ENCODE measurements at places on chromosomes 7 and 10.

- no peak for DNase-seq
Observed at GRCh38 chr10:101157756-101158458, 26.8 kb downstream of the TLX1 start.

GRCh38 chr7:22629056-22629455 is 97.9 kb upstream of the IL6 start:
- DNase-seq, result no peak

DNA sequence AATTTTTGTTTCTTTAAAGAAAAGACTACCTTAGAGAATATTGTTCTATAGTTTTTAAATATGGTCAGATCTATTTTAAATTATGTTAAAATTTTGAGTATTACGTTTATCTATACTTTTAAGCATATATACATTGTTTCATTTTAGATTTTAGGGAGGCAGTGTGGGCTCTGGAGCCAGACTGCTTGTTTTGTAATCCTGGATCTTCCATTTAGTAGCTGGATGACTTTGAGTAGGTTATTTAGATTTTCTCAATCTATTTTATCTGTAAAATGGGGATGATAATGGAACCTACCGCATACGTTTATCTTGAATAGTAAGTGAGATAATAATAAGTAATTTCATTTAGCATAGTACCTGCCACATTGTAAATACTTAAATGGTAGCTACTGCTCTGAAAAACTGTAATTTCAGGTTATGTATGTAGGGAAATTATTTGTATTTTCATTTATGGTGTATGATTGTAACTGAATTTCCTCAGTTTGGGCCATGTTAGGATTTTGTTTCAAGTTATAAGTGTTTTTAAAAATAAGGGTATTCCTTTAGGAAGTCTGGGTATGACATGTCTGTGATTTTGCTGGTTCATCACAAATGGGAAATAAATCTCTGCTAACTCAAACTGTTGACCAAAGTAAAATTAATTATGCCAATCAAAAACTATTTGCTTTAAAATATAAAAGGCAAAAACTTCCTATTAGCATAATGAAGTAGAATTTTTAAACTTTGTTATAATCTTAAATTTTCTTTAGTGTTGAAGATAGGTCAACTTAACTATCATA is 6.5 kb downstream of the PTEN start:
- no peak for DNase-seq

DNA sequence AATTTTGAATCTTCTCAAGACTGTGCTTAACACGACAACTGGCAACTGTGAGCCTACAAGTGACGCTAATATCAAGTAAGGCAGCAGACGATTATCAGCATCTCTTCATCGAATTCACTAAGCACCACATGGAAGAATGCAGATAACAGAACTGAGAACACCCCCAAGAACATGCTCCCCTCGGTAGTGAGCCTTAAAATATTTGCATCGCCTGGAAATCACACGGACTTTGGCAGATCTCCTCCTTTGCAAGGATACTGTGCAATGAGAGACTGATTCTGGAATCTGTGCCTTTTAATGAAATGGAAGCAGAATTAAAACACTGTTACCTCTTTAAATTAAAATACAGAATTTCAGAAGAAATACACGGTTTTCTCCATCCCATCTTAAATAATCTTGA is 38.2 kb upstream of the NEBL start:
- DNase-seq, result no peak

DNA sequence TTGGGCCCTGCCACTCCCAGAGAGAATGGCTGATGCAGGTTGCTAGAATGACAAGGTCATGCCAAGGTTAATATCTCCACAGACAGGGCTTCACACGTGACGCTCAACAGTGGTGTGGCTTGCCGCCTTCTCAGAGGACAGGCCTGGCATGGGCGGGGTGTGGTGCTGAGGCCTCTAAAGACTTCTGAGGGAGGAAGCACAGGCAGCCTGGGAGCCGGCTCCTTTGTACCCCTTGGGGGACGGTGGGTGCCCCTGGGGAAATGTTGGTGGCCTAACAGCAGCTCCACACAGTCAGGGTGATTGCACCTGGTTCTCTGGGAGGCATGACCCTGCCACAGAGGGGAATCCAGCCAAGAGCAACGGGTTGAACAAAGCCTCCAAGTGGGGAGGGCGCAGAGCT is 115.1 kb downstream of the PKD1L1 start:
- no peak for DNase-seq

DNA sequence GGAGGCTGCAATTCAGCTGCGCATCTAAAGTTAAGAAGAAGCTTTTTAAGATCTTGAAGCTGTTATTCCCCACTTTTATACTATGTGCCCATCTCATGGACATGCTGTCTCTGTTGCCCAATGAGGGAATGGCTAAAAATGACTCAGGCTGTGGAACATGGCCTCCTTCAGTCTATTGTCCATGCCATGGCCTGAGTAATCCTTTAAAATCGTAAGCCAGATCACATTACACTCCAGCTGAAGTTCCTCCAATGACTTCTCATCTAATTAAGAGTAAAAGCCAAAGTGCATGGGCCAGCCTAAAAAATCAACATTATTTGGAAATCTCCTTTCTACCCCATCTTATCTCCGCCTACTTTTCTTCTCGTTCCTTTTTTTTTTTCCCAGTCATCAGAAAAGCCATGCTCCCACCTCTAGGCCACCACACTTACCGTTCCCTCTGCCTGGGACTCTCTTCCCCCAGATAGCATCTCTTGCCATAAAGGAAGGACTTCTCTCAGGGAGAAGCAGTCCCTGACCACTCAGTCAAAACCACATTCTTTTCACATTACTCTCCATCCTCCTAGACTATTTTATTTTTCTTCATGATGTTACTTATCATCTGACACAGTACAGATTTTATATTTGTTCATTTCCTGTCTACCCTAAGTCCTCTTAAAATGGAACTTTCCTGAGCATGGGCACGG is 337.4 kb downstream of the PRPF18 start:
- DNase-seq, result no peak

- DNase-seq, result no peak
Observed at GRCh38 chr10:24118246-24118645, 90.7 kb upstream of the KIAA1217 start.

- no peak for DNase-seq
Observed at GRCh38 chr7:88200261-88200660, 19.6 kb downstream of the SRI start.

DNA sequence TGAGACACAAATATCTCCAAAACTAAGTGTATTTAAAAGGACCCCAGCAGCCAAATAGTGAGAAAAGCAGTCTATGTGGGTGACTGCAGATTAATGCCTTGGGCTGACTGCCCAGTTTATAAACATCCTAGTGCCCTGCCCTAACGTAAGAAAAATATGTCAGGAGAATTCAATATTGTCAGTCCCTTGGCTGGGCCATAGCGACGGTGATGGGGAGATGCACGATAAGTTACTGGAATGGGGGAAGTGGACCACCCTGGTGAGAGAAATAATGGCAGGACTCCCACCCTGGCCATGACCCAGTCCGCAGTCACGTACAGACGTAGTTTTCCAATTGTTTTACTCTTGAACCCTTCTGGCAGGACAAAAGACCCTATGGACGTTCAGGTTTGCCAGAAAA is 48.0 kb downstream of the JCAD start:
- DNase-seq, result no peak
